ENCODE measurements at places on chromosomes 11 and 22.
A peak's percentile ranks its signal among the peaks of the same experiment; 100 is the strongest.

DNA sequence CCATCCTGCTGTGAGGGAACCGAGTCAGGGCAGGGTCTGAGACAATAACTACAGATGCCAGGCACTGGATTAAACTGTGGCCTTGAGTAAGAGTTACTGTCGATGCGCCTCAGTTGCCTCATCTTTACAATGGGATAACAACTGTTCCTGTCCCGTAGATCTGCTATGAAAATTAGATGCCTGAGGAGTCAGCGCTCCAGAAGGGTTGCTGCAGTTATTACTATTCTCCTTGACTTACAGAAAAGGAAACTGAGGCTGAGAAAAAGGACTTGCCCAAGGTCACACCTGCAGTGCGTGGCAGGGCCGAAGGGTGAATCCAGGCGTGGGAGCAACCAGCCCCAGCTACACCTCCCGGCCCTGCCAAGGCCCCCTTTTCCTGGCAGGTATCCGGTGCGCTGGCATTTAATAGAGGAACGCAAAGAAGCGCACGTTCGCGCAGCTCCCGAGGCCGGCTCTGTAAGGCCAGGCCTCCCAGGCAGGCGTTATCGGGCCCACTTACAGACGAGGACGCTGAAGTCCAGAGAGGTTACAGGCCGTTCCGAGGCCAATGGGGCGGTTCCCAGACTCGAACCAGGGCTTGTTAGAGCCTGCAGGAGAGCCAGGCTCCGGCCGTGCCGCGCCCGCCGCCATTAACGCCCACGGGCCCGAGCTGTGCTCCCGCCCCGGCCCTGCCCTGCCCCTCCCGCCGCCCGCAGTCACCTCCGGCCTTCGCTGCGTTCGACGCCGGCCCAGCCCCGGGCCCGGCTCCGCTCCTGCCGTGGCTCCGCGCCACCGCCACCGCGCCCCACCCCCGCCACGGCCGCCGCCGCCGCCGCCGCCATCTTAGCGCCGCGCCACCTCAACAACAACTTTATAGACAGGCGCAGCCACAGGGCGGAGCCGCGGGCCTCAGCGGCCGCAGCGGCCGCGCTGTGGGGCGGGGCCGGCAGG is at the start of gene C11orf68:
C11orf68 (minus strand) TSS at position 852 of the 930 bp plus-strand sequence; CDS start at position 821, 31 bp downstream.
- no peak for DNase-seq

DNA sequence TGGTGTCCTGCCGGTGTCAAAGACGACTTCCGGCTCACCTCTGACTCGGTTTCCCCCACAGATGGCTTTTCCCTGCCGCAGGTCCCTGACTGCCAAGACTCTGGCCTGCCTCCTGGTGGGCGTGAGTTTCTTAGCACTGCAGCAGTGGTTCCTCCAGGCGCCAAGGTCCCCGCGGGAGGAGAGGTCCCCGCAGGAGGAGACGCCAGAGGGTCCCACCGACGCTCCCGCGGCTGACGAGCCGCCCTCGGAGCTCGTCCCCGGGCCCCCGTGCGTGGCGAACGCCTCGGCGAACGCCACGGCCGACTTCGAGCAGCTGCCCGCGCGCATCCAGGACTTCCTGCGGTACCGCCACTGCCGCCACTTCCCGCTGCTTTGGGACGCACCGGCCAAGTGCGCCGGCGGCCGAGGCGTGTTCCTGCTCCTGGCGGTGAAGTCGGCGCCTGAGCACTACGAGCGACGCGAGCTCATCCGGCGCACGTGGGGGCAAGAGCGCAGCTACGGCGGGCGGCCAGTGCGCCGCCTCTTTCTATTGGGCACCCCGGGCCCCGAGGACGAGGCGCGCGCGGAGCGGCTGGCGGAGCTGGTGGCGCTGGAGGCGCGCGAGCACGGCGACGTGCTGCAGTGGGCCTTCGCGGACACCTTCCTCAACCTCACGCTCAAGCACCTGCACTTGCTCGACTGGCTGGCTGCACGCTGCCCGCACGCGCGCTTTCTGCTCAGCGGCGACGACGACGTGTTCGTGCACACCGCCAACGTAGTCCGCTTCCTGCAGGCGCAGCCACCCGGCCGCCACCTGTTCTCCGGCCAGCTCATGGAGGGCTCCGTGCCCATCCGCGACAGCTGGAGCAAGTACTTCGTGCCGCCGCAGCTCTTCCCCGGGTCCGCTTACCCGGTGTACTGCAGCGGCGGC is 5.5 kb downstream of the B3GNT6 start:
- DNase-seq = no peak

- DNase-seq = no peak
Observed at GRCh38 chr11:19774329-19774728, 61.7 kb downstream of the NAV2 start.

DNA sequence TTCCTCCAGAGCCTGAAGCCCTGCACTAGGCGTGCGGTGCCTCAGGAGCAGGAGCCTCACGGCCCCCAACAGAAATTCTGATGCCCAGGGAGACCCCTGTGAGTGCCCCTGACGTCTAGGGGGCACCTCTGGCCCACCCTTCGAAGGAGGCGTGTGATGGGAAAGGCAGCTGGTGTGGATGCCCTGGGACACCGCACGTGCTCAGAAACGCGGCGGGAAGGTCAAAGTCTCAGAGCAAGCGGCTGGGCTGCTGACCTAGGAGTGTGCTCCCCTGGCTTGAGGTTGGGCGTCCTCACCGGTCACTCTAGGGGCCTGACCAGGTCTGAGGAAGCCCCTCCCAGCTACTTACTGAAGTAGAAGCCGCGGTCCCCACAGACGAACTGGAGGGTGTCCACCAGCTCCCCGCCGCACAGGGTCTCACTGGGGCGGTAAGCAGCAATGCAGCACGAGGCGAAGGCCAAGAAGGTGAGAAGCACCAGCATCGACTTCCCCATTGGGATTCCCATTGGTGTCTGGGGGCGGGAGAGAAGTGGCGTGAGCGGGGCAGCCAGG is 4.1 kb downstream of the IGF2 start:
- DNase-seq = no peak

- DNase-seq = no peak
Observed at GRCh38 chr11:57491371-57492061, 24.0 kb downstream of the SLC43A1 start.

- no peak for DNase-seq
Observed at GRCh38 chr11:118033443-118033842, 43.4 kb upstream of the TMPRSS4 start.

- DNase-seq = no peak
Observed at GRCh38 chr11:65107751-65108468, 3.8 kb upstream of the TM7SF2 start.

- DNase-seq = no peak
Observed at GRCh38 chr11:19525714-19526113, 186.9 kb upstream of the NAV2 start.

- no peak for DNase-seq
Observed at GRCh38 chr22:46187862-46188261, 37.5 kb downstream of the PPARA start.

DNA sequence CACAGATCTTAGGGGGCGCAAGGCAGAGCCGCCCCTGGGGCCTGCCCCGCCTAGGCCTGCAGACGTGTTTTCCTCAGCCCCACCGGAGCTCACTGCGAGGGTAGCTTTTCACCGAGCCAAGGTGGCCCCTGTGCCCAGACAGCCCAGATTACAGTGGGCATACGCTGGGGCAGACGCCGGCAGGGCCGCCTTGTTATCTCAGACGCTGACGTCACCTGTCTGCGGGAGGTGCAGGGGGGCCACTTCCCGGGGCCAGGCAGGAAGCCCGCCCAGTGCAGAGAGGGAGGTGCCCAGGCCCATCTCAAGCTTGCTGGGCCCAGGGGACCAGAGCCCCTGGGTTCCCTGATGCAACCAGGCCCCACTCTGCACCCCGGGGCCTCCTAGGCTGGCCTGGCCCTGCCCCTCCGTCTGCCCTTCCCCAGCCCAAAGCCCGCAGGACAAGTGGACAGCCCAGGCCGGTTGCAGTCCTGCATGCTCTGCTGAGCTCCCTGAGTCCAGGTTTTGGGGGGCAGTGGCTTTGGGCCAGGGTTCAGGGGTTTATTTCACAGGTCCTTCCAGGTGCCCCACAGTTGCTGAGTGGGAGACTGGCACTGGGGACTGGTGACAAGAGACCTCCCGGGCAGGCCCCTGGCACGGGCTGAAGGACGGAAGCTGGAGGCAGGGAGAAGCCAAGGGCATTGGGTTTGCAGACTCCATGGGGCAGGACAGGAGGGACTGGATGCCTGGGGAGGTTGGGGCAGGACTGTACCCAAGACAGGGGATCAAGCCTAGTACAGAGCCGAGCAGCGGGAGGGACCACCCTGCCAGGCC is 38.6 kb downstream of the IGF2 start:
- no peak for DNase-seq

GRCh38 chr22:48226026-48227013 is 1463.9 kb downstream of the TBC1D22A start:
- no peak for DNase-seq

DNA sequence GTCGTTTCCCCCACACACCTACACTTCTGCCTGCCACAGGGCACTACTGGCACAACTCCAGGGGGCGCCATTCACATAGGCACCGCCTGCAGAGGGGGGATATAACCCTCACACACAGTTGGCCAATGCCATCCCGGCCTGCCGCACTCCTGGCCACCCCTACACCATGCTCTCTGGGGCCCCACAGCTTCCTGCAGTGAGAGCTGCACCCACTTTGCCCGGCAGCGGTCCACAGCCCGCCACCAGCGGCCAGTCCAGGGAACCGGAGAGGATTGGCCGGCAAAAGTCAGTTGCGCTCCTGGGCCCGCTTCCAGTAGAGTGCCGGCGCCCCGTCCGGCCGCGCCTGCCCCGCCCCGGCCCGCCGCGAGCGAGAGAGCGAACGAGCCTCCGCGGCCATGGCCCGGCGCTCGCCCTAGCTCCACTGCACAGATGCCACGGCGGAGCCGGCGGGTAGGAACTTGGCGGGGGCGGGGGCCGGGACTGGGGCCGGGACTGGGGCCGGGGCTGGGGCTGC is 25.6 kb upstream of the SUSD2 start:
- peak; percentile 86 for DNase-seq

- no peak for DNase-seq
Observed at GRCh38 chr22:36319595-36320497, 66.9 kb downstream of the APOL1 start.

- DNase-seq = no peak
Observed at GRCh38 chr11:89405629-89406028, 85.5 kb downstream of the NOX4 start.

- DNase-seq = no peak
Observed at GRCh38 chr11:31218847-31219246, 150.7 kb downstream of the DCDC1 start.

DNA sequence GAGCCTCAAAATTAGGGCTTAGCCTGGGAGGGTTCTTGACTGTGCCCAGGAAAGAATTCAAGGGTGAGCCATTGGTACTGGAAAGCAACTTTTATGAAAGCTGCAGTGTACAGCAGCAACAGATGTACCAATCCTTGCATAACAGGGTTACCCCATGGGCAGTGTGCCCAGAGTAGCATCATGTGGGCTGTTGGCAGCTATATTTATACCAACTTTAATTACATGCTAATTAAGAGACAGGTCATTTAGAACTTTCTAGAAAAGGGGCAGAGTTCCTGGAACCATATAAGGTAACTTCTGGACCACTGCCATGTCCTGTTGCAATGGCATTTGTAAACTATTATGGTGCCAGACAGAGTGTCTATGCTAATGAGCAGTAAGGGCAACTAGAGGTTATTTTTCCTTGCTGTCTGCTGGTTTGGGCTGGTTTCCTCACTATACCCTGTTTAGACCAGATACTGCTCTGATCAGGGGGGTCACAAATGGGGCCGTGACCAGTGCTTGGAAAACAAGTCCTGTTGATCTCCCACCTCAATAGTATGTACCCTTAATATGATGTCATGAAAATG is 1120.5 kb upstream of the RAG2 start:
- DNase-seq = no peak

DNA sequence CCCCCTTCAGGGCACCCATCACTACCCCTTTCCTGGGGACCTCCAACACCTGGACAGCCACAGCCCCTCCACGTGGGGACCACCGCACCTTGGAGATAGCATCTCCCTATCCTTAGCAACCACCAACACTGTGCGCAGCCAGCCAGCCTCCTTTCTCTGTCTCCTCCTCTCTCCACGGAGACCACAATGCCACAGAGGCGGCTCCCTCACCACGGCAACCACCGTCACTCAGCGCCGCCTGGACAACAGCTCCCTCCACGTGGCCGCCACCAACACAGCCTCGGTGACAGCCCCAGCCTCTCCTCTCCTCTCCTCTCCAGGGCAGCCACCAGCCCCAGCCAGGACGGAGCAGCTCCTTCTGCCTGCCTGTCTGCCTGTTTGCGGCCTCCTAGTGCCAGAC is 10.5 kb downstream of the ELFN2 start:
- no peak for DNase-seq

DNA sequence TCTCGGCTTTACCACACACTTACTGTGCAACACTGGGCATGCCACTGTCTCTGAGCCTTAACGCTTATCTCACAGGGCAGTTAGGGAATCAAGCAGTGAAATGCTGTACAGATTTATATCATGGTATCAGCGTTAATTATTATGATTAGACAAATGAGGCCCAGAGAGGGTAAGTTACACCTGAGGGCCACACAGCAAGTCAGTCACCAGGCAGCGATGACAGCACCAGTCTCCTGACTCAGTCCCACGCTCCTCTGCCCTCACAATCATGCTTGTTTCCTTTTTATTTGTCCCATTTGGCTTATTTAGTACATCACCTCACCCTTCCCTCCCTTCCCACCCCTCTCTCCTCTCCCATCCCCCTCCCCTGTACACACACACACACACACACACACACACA is 12.2 kb downstream of the CHRDL2 start:
- DNase-seq = no peak

GRCh38 chr11:6646918-6647679 is 8.5 kb downstream of the DCHS1 start:
- peak; percentile 67 for DNase-seq

DNA sequence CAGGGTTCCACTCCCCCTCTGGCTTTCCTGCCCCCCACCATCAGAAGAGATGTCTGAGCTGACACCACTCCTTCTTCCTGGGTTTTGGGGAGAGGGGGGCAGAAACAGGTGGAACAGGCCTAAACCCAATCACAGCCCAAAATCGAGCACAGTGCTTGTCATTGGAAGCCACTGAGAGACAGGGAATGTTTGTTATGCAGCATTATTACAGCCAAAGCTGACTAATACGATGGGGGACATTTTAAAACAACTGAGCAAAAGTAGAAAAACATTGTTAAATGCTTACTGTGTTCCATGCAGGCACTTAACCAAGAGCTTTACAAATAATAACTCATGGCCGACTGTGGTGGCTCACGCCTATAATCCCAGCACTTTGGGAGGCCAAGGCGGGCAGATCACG is 32.5 kb upstream of the RTL6 start:
- no peak for DNase-seq

DNA sequence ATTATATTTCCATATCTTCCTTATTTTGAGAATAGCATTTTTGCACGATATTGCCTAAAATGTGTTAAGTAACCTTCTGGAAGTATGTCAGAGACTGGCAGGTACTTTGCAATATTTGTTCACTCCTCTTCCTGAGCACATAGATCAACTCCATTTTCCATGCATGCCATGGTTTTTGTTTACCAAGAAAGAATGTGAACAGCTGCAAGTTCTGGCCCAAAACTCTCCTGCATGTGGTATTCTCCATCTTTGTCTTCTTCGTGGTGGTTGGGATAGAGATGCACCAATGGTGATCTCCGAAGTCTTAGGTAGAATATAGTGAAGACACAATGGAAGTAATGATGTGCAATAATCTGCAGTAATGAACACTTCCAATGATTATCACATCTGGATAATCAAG is 2241.0 kb upstream of the RAG2 start:
- DNase-seq = no peak

- no peak for DNase-seq
Observed at GRCh38 chr11:129960216-129961214, 42.1 kb downstream of the PRDM10 start.

- DNase-seq = no peak
Observed at GRCh38 chr22:26722159-26722558, 64.8 kb downstream of the MIAT start.

GRCh38 chr11:83023410-83023809 is 48.3 kb downstream of the RAB30 start:
- no peak for DNase-seq
